ENCODE measurements at places on chromosomes 2 and 18.

- DNase-seq = peak; percentile 90
Measured at GRCh38 chr18:12255626-12256026, 1.5 kb downstream of the CIDEA start.

DNA sequence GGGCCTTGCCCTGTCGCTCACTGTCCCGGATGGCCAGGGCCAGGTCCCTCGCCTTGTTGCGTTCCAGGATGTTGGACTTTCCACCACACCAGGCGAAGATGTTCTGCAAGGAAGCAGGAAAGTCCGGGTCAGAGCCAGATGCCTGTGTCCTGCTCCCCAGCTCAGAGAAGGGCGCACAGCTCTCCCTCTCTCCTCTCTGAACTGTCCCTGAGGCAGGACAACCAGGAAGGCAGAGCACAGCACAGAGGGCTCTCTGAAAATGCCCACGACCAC, 11.0 kb downstream of the CAPG start:
- no peak for DNase-seq

GRCh38 chr2:229081411-229081810, 189.7 kb downstream of the PID1 start:
- DNase-seq = no peak

DNA sequence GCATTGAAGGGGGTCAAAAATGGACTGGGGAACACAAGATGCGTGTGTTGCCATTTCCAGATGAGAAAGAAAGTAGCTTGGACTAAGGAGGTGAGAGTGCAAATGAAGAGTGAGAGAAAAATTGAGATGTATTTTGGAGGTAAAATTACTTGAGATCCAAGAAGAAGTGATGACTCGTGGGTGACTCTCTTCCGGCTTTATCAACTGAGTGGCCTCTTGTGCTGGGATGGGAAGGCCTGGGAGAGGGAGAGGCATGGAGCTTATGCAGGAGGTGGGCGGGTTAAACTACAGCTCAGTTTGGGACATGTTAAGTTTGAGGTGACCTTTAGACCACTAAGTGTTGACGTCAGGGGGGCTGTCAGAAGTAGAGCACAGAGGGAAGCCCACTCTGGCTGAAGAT, 34.9 kb downstream of the SULT1C2 start:
- peak; percentile 5 for DNase-seq

- no peak for DNase-seq
Measured at GRCh38 chr2:233831011-233831721, 23.2 kb downstream of the HJURP start.

DNA sequence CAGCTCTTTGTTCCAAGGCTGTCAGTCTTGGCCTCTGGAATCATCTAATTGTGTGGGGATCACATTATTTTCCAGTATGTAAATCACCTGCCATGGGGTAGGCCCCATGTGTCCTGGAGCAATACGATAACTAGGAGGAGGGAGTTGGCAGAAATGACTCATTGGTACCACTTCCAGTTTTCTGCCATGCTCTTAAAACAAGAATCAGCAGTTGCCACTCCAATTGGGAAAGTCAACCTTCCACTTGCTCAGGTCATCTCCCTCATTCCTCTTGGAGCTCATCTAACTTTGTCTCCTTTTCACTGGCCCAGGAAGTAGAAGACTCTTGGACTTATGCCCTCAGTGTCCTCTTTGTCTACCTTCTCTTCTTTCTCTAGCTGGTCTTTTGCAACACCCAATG, 487.0 kb downstream of the SLC4A3 start:
- no peak for DNase-seq

DNA sequence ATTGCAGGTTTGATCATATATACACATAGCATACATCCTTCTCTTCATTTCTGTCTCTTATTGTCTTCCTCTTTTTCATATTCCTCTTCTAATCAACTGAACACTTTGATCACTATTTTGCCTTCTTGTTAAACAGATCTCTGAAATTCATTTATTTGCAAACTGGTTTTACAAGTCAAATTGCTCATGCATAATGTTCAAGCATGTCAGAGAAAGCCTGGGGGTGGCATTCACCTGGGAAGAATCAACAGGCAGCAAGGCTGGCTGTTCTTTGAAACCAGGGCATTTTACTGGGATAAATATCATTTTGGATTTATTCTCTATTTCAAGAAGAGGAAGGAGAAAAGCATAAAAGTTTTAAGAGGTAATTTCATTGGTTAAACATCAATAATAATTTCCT, 66.9 kb upstream of the LRATD1 start:
- no peak for DNase-seq

DNA sequence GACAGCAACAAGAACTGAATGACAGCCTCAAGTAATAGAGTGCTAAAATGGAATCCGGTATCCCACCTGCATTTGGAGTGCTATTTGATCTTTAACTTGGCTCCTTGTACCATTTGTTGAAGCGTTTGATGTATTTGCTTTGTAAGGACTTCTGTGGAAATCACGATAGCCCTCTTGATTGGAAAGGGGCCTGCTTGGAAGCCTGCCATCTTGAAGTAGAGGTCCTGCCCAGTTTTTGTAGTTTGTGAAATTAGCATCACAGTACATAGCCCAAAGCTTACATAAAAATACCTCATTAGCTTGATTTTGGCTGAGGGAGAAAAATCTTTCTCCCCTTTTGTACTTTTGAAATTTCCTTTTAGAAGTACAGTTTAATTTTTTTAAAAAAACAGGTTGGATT, 2.7 kb downstream of the CDCA7 start:
- DNase-seq = no peak
